ENCODE measurements at places on chromosomes 13 and 19.

DNA sequence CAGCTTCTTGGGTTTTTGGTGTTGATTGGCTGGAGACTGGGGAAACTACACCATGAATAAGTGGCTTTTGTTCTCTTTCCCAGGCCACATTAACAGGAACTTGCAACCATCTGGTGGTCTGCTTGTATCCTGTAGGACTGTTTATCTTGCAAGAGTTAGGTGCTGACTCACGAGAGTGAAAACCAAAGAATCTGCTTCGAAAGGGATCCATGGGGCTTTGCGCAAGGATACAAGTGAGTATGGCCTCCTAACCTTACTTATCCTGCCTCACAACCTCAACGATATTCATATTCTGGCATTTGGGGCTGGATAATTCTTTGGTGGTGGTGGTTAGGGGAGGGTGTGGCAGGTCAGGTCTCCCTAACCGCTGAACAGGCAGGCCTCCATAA lies 4.7 kb upstream of the SIGLECL1 start:
- no peak for DNase-seq

GRCh38 chr19:40331052-40331451 lies 17.1 kb downstream of the C19orf47 start:
- DNase-seq = no peak

GRCh38 chr19:4456476-4456842 lies 1.1 kb downstream of the UBXN6 start:
- peak; percentile 32 for DNase-seq

GRCh38 chr13:63605962-63606361 lies 2190.3 kb upstream of the PCDH20 start:
- no peak for DNase-seq

DNA sequence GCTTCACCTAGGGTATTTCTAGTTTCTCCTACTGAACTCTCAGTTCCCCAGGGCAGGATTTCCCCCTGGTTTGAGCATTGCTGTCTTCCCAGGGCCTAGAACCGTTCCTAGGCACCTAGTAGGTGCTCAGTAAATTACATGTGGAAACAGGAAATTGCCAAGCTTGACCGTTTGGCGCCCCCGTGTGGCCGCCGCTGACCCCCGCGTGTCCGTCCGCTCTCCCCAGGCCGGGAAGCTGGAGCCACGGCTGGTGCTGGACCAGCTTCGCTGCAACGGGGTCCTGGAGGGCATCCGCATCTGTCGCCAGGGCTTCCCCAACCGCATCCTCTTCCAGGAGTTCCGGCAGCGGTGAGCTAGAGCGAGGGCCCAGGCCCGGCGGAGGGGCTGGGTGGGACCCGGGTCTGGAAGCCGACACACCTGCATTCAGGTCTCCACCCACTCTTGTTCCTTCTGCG lies 55.5 kb downstream of the MYH14 start:
- no peak for DNase-seq

DNA sequence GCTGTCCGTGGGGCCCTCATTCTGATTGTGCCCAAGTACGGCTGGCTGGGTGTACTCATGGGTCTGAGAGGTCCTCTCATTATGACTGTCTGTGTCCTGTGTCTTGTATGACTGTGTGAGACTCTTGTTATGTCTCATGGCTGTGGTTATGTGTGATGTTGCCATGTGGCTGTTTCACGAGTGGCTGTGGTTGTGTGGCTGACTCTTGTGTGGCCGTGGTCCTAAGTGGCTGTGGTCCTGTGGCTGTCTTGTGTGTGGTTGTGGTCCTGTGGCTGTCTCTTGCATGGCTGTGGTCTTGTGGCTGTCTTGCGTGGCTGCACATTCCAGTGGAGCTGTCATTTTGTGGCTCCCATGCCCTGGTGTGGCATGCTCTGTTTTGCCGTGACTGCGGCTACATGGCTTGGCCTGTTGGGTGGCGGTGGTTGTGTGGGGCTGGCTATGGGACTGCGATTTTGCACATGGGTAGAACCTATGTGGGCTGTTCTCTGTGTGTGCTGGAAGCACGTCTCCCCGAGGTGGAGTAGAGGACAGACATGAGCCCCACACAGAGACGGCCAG lies 2.5 kb downstream of the LYL1 start:
- DNase-seq = no peak

DNA sequence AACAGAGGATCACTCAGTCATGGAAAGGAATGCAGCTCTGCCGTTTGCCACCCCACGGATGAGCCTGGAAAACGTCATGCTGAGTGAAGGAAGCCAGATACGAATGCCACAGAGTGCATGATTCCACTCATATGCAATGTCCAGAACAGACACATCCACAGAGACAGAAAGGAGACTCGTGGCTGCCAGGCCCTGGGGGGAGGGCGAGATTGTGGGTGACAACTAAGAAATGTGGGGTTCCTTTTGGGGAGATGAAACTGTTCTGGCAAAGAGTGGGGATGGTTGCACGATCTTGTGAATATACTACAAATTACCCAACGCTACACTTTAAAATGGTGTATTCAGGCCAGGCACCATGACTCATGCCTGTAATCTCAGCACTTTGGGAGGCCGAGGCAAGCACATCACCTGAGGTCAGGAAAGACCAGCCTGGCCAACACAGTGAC lies 27.2 kb upstream of the NAPA start:
- DNase-seq = no peak

DNA sequence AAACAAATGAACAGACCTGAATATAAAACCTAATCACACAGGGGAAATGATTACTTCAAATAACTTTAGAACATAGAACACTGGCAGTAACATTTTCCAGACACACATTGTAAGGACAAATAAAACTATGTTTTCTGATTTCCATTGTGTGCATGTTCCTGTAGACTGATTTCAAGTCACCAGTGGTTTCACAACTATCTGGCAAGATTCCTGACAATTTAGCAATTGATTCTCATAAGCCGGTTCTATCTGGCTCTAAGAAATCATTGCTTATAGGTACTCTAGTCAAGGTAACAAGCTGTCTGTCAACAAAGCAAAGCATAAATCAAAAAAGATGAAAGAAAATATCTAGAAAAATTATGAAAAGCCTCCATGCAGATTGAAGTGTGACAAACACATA lies 19.6 kb upstream of the PCCA start:
- DNase-seq = no peak

DNA sequence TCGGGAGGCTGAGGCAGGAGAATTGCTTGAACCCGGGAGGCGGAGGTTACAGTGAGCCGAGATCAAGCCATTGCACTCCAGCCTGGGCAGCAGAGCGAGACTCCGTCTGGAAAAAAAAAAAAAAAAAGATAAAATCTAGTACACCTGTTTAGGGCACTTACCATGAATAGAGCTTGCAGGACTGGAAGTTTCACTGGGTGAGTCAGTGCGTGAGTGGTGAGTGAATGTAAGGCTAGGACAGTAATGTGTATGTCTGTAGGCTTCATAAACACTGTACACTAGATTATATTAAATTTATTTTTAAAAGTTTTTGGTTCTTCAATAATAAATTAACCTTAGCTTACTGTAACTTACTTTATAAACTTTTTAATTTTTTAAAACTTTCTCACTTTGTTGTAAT lies 22.9 kb downstream of the PPP5C start:
- no peak for DNase-seq

- no peak for DNase-seq
These were observed 7.6 kb downstream of the SLC39A3 start for GRCh38 chr19:2732157-2732725.

GRCh38 chr13:44790289-44790688 lies 199.0 kb downstream of the NUFIP1 start:
- no peak for DNase-seq

- DNase-seq = no peak
These were observed 47.3 kb upstream of the CLDN10 start for GRCh38 chr13:95505265-95505664.

DNA sequence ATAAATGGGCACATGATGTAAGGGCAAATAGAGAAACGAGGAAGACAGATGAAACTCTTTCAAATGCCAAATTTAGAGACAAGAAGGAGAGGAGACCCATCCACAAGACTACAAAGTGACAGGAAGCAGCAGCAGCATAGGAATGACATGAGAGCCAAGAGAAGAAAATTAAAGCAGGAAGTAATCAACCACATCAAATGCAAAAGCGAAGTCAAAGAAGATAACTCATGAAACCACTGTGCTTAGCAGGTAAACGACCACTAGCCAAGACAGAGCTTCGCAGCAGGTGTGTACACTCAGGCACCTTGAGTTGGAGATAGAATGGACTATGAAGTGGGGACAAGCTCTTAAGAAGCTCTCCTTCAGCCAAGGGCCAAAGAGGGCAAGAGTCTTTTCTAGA lies 64.1 kb downstream of the KLF12 start:
- no peak for DNase-seq

DNA sequence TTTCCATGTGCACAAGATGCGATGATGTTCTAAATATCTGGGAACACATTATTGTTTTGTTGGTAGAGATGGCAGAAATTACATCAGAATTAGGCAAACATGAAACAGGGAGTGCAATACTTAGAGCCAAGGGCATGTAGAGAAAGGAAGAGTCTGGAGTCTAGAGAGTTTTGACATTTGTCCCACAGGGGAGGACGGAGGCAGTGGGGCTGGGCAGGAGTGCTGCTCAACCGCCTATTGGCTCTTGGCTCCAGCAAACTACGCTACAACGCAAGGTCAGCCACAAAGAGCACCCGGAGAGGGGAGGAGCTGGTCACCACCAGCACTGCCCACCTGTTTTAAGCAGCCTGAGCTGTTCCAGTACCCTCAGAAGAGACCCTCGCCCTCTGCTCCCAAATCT lies 108.3 kb downstream of the ABCC4 start:
- DNase-seq = no peak

DNA sequence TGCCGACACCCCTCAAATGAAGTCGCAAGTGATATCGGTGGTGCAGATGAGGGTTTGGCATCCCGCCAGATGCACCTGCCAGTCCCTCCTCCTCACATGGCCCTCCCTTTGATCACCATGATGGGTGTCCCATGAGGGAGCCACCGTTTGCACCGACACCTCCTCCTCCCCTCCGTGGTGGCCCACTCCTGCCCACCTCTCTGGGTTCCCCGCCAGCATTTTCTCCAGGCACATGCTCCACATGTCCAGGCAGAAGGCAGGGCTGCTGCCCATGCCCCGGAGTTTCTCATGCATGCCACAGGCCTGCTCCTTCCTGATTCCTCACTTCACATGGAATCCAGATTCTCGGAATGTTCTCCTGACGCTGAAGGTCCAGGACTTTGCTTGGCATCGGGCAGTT lies 49.3 kb downstream of the COL4A2 start:
- no peak for DNase-seq

GRCh38 chr13:100733261-100733660 lies 58.7 kb upstream of the TMTC4 start:
- DNase-seq = no peak

GRCh38 chr13:107866032-107866940 lies 349.1 kb downstream of the LIG4 start:
- no peak for DNase-seq

DNA sequence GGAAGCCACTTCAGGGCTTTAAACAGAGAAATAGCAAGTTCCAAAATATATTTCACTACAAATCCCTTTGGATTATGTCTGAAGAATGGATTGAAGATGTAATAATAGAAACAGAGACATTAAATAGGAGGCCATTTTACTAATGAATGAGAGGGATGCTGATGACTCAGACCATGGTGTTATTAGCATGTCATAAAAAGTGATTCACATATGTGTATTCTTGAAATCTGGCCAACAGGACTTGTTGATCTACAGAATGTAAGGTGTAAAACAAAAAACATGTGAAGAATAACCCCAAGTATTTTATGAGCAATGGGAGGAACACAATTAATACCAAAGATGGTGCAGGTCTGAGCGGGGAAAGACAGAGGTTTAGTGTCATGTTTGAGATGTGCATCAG lies 873.7 kb downstream of the SLITRK5 start:
- DNase-seq = no peak

DNA sequence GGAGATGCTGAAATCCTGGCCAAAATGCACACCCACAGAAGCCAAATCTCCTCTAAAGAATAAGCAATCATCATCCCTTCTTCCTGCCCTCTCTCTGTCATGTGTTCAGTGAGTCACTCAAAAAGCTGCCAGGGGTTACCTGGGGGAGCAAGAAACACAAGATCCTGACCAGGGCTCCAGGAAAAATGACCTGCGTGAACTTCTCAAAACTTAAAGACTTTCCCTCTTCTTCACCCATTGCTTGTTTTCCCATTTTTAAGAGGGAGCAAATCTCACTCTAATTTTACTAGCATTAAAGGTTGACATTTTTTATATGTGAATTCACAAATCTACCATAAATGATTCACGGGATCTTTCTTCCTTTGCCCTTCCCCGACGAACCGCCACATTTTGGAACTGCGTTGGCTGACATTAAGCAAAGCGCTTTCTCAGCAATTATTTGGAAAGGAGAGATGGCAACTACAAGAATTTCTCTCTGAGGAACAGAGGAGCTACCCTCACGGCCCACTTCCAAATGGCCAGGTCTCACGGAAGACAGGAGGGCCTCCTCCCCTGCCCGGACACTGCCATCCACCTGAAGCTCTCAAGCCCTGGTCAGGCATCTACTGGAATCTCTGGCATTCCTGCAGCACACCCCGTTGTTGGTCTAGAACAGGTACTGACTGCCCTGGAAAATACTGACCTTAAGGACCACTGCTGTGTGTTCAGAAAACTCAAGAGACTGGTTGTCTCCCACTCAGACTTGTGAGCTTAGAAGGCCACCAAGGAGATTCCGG lies 14.2 kb downstream of the TSHZ3 start:
- no peak for DNase-seq

DNA sequence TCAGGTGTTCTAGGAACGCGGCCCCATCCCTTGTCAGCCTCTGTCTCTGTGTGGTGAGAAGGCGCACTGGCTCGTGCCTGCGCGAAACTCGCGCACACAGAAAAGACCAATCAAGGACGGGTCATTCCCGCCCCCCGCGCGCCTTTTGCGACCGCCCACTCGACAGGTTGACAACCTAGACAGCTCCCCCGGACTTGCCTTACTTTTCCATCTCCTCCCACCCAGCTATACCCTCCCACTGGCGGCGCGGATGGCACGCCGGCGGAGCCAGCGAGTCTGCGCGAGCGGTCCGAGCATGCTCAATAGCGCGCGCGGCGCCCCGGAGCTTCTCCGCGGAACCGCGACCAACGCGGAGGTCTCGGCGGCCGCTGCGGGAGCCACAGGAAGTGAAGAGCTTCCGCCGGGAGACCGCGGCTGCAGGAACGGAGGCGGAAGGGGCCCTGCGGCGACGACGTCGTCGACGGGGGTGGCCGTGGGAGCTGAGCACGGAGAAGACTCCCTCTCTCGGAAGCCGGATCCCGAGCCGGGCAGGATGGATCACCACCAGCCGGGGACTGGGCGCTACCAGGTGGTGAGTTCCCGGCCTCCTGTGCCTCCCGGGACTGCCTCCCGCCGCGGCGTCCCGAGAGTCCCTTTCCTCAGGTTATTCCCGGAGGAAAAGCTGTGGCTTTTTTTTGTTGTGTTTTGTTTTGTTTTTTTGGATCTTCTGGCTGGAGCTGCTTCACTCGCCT lies at the start of gene NDFIP2:
Gene NDFIP2 (plus strand): TSS at position 202 of the 731 bp plus-strand sequence. CDS start 49 bp downstream, at position 251.
- peak; percentile 52 for DNase-seq

- no peak for DNase-seq
These were observed 865.1 kb downstream of the EFNB2 start for GRCh38 chr13:105670179-105670990.
